ENCODE measurements at places on chromosomes 3 and 15.

- no peak for DNase-seq
Measured at GRCh38 chr3:178517665-178518334, 18.4 kb upstream of the KCNMB2 start.

DNA sequence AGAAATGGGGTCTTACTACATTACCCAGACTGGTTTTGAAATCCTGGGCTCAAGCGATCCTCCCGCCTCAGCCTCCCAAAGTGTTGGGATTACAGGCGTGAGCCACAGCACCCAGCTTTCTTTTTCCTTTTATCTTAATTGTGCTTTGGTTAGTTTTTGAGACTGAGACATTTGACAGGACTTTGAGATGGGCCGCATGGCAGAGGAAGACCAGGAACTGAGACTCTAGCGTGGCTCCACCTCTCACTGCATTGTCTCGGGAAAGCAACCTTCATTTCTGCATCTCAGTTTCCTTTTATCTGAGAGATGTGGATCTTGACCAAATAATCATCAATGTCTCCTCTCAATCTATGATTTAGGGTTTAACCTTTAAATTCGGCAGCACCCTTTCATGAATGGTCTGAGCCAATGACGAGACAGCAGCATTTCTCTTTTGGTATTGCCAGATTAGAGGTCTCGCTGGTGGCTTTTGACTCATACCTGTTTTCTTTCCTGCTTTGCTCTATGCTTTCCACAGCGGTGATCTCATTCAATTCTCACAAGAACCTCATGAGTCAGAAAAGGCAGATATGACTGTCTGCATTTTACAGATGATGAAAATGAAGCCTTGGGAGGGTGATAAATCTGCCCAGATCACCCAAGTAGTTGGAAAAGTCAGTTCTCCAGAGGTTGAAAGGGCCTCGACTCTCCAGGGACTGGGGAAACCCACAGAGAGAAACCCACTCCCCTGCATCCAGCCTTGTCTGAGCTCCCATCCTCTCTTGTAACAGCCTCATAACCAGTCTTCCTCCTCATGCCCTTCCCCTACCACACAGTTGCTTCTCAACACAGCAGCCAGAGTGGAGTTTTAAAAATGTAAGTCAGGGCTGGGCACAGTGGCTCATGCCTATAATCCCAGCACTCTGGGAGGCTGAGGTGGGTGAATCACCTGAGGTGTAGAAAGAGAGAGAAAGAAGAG, 84.8 kb upstream of the FOXB1 start:
- DNase-seq: no peak

GRCh38 chr3:82198009-82198408, 436.6 kb upstream of the GBE1 start:
- DNase-seq: no peak

GRCh38 chr15:89486726-89487050, 9.7 kb downstream of the RHCG start:
- no peak for DNase-seq

DNA sequence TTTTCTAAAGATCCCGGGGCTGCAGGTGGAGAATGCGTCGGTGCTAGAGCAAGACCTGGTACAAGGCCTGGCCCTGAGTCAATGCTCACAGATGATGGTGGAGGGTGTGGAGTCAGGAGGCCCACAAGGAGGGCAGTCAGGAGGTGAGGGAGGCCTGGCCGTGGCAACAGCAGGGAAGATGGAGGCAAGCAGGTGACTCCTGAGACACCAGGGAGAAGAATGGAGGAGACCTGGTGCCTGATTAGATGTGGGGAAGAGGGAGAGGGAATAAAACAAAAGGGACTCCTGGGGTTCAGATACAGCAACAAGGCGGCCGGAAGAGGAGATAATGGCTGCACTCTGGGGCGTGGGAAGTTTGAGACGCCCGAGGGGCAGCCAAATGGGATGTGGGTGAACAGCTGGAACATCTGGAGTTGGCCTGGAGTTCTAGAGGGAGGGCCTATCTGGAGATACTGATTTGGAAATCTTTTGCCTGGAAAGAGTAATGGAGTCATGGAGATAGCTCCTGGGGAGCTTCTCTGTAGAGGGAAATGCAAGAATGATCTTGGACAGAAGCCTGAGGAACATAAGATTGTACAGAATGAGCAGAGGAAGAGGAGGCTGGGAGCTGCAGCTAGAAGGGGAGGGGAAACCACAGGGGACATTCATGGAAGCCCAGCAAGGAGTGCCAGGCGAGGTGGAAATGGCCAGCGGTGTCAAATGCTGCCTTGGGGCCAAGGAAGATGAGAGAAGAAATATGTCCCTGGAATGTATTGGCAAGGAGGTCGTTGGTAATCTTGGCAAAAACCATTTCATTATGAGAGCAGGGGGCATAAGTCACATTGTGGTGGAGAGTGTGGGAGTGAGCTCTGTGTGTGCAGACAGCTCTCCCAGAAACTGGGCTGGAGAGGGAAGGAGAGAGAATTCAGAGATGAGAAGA, 67.5 kb upstream of the CORO2B start:
- DNase-seq: no peak

DNA sequence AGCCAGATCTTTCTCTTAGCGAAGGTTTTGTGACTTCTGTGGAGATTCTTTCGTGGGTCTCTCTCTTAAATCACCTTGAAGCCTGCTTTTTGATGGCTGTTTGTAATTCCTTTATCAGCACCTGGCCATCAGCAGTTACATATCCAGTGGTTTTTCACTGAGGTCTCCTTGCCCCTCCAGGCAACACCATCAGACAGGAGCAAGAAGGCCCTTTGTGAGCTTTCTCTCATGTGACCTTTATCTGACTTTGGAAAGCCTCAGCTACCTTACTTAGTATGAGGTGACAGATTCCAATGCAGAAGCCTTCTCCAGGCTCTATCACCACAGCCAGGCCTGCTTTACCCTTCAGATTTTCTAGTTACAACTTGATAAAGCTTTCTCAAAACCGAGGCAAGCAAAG, 30.0 kb upstream of the P3H2 start:
- no peak for DNase-seq

GRCh38 chr3:58074116-58074715, 66.0 kb downstream of the FLNB start:
- no peak for DNase-seq

- DNase-seq: no peak
Measured at GRCh38 chr15:82625136-82625535, 22.0 kb downstream of the CPEB1 start.

DNA sequence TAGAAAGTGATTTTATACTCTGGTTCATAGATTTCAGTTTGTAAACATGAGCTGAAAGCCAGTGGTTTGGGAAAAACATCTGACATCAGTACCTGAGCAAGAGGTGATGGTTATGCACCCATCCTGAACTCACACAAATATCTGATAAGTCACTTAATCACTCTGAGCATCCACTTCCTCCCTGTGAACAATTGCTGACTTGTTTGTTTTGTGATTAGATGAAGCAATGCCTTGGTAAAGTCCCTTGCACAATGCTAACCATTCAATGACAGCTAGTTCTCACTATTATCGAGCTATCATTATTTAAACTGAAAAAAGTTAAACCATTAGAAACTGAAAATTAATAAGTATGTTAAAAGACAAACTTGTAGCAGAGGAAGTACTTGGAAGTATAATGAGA, 303.0 kb downstream of the PLOD2 start:
- no peak for DNase-seq

GRCh38 chr3:133756716-133757694, 10.8 kb downstream of the TF start:
- DNase-seq: no peak

GRCh38 chr3:3089017-3089416, 21.2 kb downstream of the IL5RA start:
- DNase-seq: no peak

DNA sequence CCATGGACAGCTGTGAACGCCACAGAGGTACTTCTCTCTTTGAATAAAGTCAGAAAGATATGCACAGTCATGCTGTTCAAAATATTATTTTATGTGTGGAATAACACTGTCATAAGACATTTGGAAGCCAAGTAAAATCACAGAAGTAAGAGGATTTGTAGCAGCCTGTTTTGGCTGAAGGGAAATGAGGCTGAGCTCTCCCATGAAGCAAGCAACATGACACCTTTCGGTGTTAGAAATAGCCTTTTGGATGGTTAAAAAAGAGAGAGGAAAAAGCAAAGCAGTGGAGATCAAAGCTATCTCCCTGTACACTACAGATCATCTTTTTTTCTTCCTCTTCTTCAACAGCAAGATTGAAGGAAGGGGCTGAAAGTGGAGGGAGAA, 755.3 kb downstream of the ROBO1 start:
- DNase-seq: no peak

DNA sequence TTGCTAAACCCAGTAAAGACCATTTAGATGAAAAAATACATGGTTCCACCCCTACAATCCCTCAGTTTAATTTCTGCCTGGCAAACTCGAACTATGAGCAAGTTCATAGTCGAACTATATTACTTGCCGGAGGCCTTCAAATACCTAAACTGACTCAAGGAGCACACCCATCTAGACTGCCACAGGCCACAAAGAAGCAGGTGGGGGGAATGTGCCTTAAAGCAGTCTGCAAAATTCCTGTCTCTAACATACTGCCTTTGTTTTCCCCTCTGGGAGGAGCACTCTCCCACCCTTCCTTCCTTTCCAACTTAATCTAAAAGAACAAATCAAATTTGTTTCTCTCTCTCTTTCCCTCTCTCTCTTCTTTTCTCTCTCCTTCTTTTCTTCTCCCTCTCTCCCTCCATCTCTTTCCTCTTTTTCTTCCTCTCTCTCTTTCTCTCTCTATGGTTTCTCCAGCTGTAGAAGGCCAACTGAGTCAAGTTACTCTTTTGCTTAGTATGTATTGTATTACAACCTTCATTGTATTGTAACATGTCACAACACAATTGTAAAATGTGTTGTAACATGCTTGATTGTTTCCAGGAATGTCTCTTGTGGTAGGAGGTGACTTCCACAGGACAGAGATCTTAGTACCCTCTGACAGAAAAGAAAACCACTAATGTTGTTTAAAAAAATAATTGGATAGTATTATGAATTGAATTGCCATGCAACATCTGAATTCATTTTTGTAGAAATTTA, 496.3 kb downstream of the ROBO2 start:
- no peak for DNase-seq

GRCh38 chr3:127670229-127670559, 2.6 kb upstream of the ABTB1 start:
- no peak for DNase-seq

GRCh38 chr3:178042376-178042775, 493.9 kb upstream of the KCNMB2 start:
- DNase-seq: no peak

- DNase-seq: no peak
Measured at GRCh38 chr15:64090527-64090926, 3.1 kb downstream of the CIAO2A start.

- no peak for DNase-seq
Measured at GRCh38 chr3:195071011-195071728, 199.8 kb downstream of the XXYLT1 start.

DNA sequence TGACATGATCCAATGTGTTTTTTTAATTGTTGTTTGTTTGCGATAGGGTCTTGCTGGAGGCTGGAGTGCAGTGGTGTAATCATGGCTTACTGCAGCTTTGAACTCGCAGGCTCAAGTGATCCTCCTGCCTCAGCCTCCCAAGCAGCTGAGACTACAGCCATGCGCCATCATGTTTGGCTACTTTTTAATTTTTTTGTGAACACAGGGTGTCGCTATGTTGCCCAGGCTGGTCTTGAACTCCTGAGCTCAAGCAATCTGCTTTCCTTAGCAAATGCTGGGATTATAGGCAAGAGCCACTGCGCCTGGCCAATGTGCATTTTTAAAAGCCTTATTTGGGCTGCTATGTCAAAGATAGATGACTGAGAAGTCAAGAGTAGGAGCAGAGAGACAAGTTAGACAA, 123.0 kb downstream of the EDEM1 start:
- no peak for DNase-seq

GRCh38 chr3:108209579-108209978, 12.6 kb downstream of the IFT57 start:
- no peak for DNase-seq

GRCh38 chr3:46930166-46930944, 46.2 kb downstream of the CCDC12 start:
- DNase-seq: no peak
